Upper lobe of left lung (tissue), 6 donors: ENCODE measurements at places on chromosomes 1 and 21. TPM values are rescaled to one million over a fixed set of nuclear protein-coding genes. Genes with fewer than 3 reads are reported as not detected.

DNA sequence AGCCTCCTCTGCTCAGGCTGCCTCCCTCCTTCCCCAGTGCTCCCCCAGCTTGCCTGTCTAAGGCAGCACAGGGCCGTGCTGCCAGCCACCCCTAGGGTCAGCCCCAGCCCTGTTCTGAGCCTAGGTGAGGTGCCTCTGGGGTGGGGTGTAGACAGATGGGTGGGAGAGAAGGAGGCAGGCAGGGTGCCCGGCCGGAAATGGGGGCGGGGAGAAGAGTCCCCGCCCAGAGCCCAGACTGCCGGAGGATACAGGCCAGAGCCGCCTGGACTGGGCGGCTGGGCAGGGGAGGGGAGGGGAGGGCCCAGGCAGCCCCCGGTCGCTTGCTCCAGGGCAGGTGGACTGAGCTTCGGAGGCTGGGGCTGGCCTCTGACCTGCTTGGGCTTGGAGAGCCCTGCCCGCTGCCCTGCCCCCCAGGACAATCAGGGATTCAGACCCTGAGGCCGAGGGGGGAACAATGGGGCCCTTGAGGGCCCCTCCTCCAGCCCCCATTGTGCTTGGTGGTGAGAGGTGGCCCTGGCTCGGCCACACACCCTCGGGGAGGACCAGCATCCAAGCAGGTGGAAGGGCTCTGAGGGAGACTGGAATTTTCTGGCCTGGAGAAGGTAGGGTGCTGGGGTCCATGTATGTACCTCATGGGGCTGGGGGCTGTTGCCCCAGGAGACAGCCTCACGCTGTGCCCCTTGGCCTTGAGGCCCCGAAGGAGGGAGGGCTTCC lies at the start of gene GJC2:
Gene GJC2 (plus strand): TSS at position 525 of the 714 bp plus-strand sequence. CDS start 7,829 bp downstream, outside the sequence.
- DNase-seq = no peak

Gene KLHDC7A
- 1.2 TPM for total RNA-seq

- DNase-seq = no peak
Observed at GRCh38 chr1:33029921-33030320, 6.8 kb downstream of the AK2 start.

- no peak for DNase-seq
Observed at GRCh38 chr1:23805025-23805424, 4.5 kb upstream of the GALE start.
